Muscle of arm (tissue), 14 donors: ENCODE measurements at places on chromosomes 2 and 18. TPM values are rescaled to one million over a fixed set of nuclear protein-coding genes. Genes with fewer than 3 reads are reported as not detected.

Gene IL37
- polyA plus RNA-seq = not detected

Gene TTC39C
- 17.0 TPM for polyA plus RNA-seq

Gene KLHL30
- polyA plus RNA-seq = 32.1 TPM

Gene PSMA8
- polyA plus RNA-seq = 0.12 TPM

Gene CNDP1
- not detected for polyA plus RNA-seq

Gene ICA1L
- not detected for polyA plus RNA-seq

Gene CNGA3
- polyA plus RNA-seq = not detected

Gene REG1A
- not detected for polyA plus RNA-seq

Gene SPDYA
- 1.2 TPM for polyA plus RNA-seq

Gene PIEZO2
- polyA plus RNA-seq = 30.6 TPM

Gene TSPYL6
- polyA plus RNA-seq = not detected

Gene SERPINB10
- polyA plus RNA-seq = 0.32 TPM

Gene SLC8A1
- polyA plus RNA-seq = 12.2 TPM

Gene CYP27C1
- polyA plus RNA-seq = 4.1 TPM

Gene EVX2
- polyA plus RNA-seq = not detected

Gene BOLL
- 2.5 TPM for polyA plus RNA-seq
